Neuronal stem cell (in vitro differentiated cells): ENCODE measurements at places on chromosomes 6 and 20.

DNA sequence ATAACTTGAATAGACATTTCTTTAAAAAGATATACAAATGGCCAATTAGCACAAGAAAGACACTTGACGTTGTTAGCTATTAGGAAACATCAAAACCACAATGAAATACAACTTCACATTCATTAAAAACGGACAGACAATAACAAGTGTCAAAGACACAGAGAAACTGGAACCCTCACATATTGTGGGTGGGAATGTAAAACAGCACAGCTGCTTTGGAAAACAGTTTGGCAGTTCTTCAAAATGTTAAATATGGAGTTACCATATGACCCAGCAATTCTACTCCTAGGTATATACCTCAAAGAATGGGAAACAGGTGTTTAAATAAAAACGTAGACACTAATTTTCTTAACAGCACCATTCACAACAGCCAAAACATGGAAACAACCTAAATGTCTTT lies 100.5 kb upstream of the SLC22A23 start:
- peaks cover 1% of the 10 kb centered on the region for H3K4me1 ChIP-seq
- no peak overlapping the region for H3K4me3 ChIP-seq
- no peaks in the 10 kb centered on the region for H3K27me3 ChIP-seq

DNA sequence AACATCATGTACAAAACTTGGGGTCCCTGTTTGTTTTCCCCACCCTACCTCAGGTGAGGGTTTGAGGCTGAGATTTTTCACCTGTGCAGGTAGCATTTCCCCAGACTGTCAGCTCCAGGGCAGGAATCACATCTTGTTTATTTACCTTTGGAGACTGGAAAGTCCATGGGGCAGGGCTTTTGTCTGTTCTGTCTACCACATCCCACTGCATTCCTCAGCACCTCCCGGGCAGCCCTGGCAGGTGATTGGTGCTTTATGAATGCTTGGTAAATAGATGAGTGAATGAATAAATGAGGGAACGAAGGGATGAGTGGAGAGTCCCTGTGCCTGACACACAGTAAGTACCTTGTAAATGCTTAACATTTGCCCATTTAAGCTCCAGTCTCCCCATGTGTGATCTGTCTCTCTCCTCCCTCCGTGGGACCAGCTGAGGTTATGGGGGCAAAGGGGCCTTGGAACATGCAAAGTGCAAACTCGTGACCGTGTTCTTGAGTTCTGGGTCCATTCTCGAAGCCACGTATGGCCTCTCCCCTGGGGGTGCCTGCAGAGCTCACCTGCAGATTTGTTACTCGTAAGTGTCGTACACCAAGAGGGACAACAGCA lies 69.7 kb upstream of the PMEPA1 start:
- no peak overlapping the region for H3K4me3 ChIP-seq
- H3K4me1 ChIP-seq, result no peaks in the 10 kb centered on the region
- peaks cover 10% of the 10 kb centered on the region for H3K27me3 ChIP-seq
- H3K27ac ChIP-seq, result no peak overlapping the region
- DNase-seq, result no peak
- H3K36me3 ChIP-seq, result no peaks in the 10 kb centered on the region

- H3K4me1 ChIP-seq, result no peaks in the 10 kb centered on the region
- H3K36me3 ChIP-seq, result no peaks in the 10 kb centered on the region
- H3K4me3 ChIP-seq, result no peak overlapping the region
Measured at GRCh38 chr20:20317195-20317594, 50.7 kb upstream of the INSM1 start.

- no peaks in the 10 kb centered on the region for H3K27me3 ChIP-seq
- no peak for DNase-seq
- no peaks in the 10 kb centered on the region for H3K4me1 ChIP-seq
- no peak overlapping the region for H3K27ac ChIP-seq
- H3K36me3 ChIP-seq, result no peaks in the 10 kb centered on the region
Measured at GRCh38 chr6:63839485-63839884, 203.9 kb downstream of the PHF3 start.

- DNase-seq, result no peak
- no peaks in the 10 kb centered on the region for H3K4me1 ChIP-seq
- H3K27me3 ChIP-seq, result no peaks in the 10 kb centered on the region
- H3K27ac ChIP-seq, result no peak overlapping the region
Measured at GRCh38 chr6:16885411-16886160, 124.3 kb upstream of the ATXN1 start.

DNA sequence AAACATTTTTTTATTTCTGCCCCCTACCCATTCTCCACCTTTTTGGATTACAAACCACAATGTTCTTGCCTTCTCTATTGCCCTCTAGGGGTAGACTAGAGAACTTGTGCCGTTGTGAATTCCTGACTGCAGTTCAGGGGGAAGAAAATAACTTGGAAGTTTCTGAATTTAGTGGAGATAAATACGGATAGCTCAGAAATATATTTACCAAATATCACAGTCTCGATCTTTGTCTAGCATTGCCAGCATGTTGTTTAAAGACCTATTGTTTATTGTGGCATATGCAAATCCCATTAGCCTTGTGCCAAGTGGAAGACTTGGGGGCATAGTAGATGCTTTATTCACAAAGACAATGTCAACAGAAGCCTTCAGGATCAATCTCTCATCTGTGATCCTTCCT lies 154.1 kb upstream of the MMS22L start:
- H3K4me3 ChIP-seq, result no peak overlapping the region
- H3K27ac ChIP-seq, result no peak overlapping the region
- no peak for DNase-seq

GRCh38 chr6:155958550-155958949 lies 502.9 kb upstream of the NOX3 start:
- no peaks in the 10 kb centered on the region for H3K36me3 ChIP-seq
- no peak overlapping the region for H3K4me3 ChIP-seq
- no peaks in the 10 kb centered on the region for H3K27me3 ChIP-seq
- no peak for DNase-seq
- no peak overlapping the region for H3K27ac ChIP-seq

GRCh38 chr6:96212066-96212465 lies 196.3 kb downstream of the FUT9 start:
- H3K4me3 ChIP-seq, result no peak overlapping the region
- H3K27me3 ChIP-seq, result no peaks in the 10 kb centered on the region
- H3K36me3 ChIP-seq, result no peaks in the 10 kb centered on the region
- no peak for DNase-seq
- H3K27ac ChIP-seq, result no peak overlapping the region
